Activated naive CD8-positive, alpha-beta T cell treated with anti-CD3 and anti-CD28 coated beads, Interleukin-2, amount 10 ng/mL, durations not matched to agents 7 days and 5 days (primary cell): ENCODE measurements at places on chromosomes 2 and 18. TPM values are rescaled to one million over a fixed set of nuclear protein-coding genes. Genes with fewer than 3 reads are reported as not detected.

GRCh38 chr2:231398585-231398984 lies 3.1 kb downstream of the B3GNT7 start:
- H3K27ac ChIP-seq, result no peak overlapping the region
- DNase-seq, result no peak
- peaks cover 16% of the 10 kb centered on the region for H3K27me3 ChIP-seq
- H3K4me1 ChIP-seq, result peaks cover 14% of the 10 kb centered on the region

- peaks cover 28% of the 10 kb centered on the region for H3K36me3 ChIP-seq
- no peak overlapping the region for H3K4me3 ChIP-seq
- DNase-seq, result no peak
- no peaks in the 10 kb centered on the region for H3K27me3 ChIP-seq
- no peaks in the 10 kb centered on the region for H3K4me1 ChIP-seq
Measured at GRCh38 chr2:215358312-215358845, 46.5 kb downstream of the ATIC start.

Gene ESPNL
- total RNA-seq, result 0.11 TPM

DNA sequence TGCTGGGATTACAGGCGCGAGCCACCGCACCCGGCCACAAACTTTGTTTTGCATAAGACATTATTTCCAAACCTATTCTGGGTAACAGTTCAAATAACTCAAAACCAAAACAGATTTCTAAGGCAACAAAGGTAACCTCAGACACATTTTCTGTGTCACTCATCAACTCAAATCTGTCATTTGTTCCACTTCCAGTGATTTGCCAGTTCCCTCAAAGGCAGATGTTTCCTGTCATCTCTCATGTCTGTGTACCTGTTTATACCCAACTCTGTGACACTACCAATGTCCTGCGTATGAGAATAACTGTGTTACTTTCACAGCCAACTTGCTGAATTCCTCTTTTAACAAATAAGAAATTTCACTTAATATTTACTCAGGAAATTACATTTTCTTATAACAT lies 54.4 kb downstream of the SCN3A start:
- DNase-seq, result no peak
- no peaks in the 10 kb centered on the region for H3K36me3 ChIP-seq
- no peaks in the 10 kb centered on the region for H3K4me1 ChIP-seq
- no peak overlapping the region for H3K4me3 ChIP-seq
- peaks cover 4% of the 10 kb centered on the region for H3K27me3 ChIP-seq
- H3K27ac ChIP-seq, result no peak overlapping the region

Gene RAB27B
- 1.4 TPM for total RNA-seq

Gene DHRS9
- total RNA-seq, result 0.34 TPM

DNA sequence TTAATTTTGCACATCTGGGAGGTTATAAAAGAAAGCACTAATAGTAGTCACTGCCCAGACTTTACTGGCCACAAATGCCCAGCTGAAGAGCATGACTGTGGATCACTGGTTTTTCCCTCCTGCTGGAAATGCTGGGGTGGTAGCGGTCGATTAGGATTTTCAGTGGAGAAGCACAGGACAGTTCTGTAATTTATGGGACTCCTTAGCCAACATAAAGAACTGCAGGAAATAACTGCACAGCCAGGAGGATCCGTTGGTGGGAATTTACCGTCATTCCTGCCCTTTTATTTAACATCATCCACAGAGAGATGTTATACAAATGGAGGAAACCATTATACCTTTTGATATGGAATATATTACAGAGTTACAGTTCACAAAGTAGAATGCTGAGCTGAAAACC lies 61.5 kb downstream of the TNFRSF11A start:
- no peaks in the 10 kb centered on the region for H3K4me1 ChIP-seq
- no peak for DNase-seq
- no peak overlapping the region for H3K4me3 ChIP-seq
- peaks cover 2% of the 10 kb centered on the region for H3K27me3 ChIP-seq

DNA sequence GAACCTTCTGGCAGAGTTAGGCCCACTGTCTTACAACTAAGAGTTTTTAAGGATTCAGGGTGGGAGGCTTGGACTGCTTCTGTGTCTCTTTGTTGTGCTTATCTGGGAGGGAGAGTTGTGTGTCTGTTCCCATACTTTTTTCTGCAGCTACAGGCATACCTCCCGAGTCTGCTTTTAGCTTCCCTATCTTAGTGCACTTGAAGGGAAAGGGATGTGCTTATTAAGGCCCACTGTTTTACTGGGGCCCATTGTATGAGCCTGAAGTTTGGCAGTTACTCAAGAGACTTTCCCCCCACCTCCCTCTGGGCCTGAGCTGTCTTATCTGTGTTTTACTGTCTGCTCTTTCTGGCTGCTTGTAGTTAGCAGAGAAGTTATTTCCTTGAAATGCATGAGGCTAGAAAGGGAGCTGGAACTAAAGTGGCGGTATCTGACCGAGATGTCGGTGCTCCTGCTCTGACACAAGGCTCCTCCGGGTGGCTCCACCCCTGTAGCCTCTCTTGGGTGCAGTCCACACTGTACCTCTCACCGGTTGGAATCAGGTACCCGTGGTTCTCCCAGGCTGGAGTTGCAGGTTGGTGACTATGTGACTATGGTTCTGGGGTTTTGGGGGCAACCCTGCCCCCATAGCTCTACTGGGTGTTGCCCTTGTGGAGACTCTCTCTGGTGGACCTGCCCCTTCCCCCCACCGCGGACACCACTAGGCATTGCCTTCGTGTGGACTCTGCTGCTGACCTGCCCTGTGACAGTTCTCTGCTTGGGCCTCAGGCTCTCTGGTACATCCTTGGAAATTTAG lies 12.9 kb downstream of the UBR3 start:
- no peak overlapping the region for H3K27ac ChIP-seq
- no peaks in the 10 kb centered on the region for H3K4me1 ChIP-seq
- DNase-seq, result no peak

Gene ACOXL
- not detected for total RNA-seq

GRCh38 chr18:29681578-29681977 lies 1361.0 kb downstream of the DSC3 start:
- no peak overlapping the region for H3K27ac ChIP-seq
- no peaks in the 10 kb centered on the region for H3K27me3 ChIP-seq
- no peak for DNase-seq
- no peaks in the 10 kb centered on the region for H3K4me1 ChIP-seq
- no peak overlapping the region for H3K4me3 ChIP-seq

- peaks cover 5% of the 10 kb centered on the region for H3K27me3 ChIP-seq
- peaks cover 31% of the 10 kb centered on the region for H3K4me1 ChIP-seq
- peak overlapping the region; percentile 55 for H3K4me3 ChIP-seq
- H3K27ac ChIP-seq, result peak overlapping the region; percentile 75
- H3K36me3 ChIP-seq, result no peaks in the 10 kb centered on the region
Measured at GRCh38 chr2:96953611-96953978, 32.8 kb downstream of the FAM178B start.

- DNase-seq, result no peak
- H3K27ac ChIP-seq, result no peak overlapping the region
- H3K36me3 ChIP-seq, result no peaks in the 10 kb centered on the region
- no peaks in the 10 kb centered on the region for H3K27me3 ChIP-seq
- no peak overlapping the region for H3K4me3 ChIP-seq
Measured at GRCh38 chr18:2146092-2146491, 425.2 kb downstream of the METTL4 start.

Gene CLEC4F
- not detected for total RNA-seq

Gene IRS1
- total RNA-seq, result 8.0 TPM

Gene IL1A
- not detected for total RNA-seq
